ENCODE measurements at places on chromosomes 16 and 17.

GRCh38 chr16:22181426-22181825 is 19.1 kb downstream of the SDR42E2 start:
- H3K4me1 ChIP-seq, result no peaks in the 10 kb centered on the region
- H3K4me3 ChIP-seq, result no peak overlapping the region
- no peaks in the 10 kb centered on the region for H3K36me3 ChIP-seq
- no peak overlapping the region for H3K27ac ChIP-seq
- DNase-seq, result no peak

GRCh38 chr17:28145348-28145747 is 102.9 kb downstream of the NLK start:
- DNase-seq, result no peak
- H3K36me3 ChIP-seq, result no peaks in the 10 kb centered on the region
- H3K27ac ChIP-seq, result no peak overlapping the region
- no peaks in the 10 kb centered on the region for H3K27me3 ChIP-seq
- H3K4me1 ChIP-seq, result no peaks in the 10 kb centered on the region
- no peak overlapping the region for H3K4me3 ChIP-seq

GRCh38 chr17:66392783-66393437 is 90.5 kb downstream of the PRKCA start:
- no peaks in the 10 kb centered on the region for H3K27me3 ChIP-seq
- peaks cover 39% of the 10 kb centered on the region for H3K4me1 ChIP-seq
- H3K4me3 ChIP-seq, result no peak overlapping the region
- peaks cover 10% of the 10 kb centered on the region for H3K36me3 ChIP-seq

DNA sequence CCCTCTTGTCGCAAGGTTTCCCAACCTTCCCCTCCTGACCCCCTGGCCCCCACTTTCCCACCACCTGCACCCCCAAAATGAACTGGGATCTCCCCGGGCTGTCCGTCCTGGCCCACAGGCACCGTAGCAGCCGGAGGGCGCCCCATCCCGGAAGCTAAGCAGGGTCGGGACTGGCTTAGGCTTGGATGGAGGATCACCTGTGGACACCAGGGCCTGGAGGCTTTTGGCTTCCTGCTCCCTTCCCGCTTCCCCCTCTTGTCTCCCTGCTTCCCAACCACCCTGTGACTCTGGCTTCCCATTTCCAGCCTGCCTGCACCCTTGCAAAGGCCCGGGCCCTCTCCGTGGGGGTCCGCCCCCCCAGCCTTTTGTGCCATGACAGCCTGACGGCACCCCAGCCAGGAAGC is 2291.3 kb downstream of the TP53TG3F start:
- H3K27me3 ChIP-seq, result no peaks in the 10 kb centered on the region
- no peaks in the 10 kb centered on the region for H3K36me3 ChIP-seq
- DNase-seq, result no peak
- no peak overlapping the region for H3K4me3 ChIP-seq
- H3K4me1 ChIP-seq, result no peaks in the 10 kb centered on the region
- no peak overlapping the region for H3K27ac ChIP-seq

GRCh38 chr17:31310260-31310659 is 3.6 kb downstream of the EVI2B start:
- DNase-seq, result peak; percentile 75
- H3K27me3 ChIP-seq, result no peaks in the 10 kb centered on the region
- H3K4me1 ChIP-seq, result peaks cover 61% of the 10 kb centered on the region
- peak overlapping the region; percentile 70 for H3K27ac ChIP-seq

DNA sequence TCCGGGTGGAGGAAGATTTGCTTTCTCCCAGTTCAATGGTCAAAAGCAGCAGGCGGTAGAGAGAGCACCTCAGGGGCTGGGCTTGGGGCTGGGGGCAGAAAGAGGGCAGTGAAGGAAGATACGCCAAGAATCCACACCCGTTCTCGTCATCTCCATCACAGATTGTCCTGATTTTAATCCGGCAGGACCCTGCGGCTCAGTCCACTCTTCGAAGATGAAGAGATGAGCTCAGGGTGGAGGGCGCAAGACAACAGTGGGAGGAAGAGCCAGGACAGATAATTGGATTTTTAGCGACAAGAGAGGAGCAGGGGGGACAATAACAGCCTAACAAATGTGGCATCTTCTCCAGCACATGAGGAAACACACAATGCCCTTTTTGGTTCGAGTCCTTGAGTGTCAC is 165.9 kb downstream of the SDK2 start:
- H3K27ac ChIP-seq, result no peak overlapping the region
- H3K27me3 ChIP-seq, result no peaks in the 10 kb centered on the region
- H3K4me1 ChIP-seq, result no peaks in the 10 kb centered on the region
- H3K36me3 ChIP-seq, result no peaks in the 10 kb centered on the region

- peak overlapping the region; percentile 90 for H3K27ac ChIP-seq
- no peaks in the 10 kb centered on the region for H3K36me3 ChIP-seq
- H3K4me3 ChIP-seq, result peak overlapping the region; percentile 75
Measured at GRCh38 chr17:28812748-28813377, 29.7 kb downstream of the FAM222B start.
